ENCODE measurements at places on chromosomes 2 and 18.

DNA sequence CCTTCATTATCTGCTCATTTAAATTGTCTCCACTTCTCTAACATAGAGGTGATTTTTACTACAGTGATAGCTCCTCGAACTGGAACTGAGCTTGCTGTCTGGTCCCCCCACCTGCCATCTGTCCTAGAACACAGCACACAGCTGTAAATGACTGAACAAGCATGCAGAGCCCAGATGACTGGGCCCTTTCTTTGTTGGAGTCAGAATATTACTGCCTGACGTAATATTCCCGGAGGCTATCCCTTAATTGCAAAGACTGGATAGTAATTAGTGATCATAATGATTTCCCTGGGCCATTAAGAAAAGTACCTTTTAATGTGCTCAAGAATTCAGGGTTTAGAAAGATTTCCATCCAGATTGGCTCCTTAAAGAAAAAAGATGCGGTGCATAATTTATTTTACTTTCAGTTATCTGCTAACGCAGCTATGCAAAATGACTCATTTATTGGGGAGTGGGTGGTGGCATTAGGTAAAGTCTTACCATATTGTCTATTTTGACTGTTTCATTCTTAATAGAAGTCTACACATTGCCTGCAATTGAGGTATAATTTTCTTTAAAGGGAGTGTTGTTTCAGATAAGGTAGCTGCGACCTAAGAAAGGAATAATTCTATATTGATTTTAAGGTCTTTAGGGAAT is 84.4 kb downstream of the MAP4K4 start:
- no peak for DNase-seq

DNA sequence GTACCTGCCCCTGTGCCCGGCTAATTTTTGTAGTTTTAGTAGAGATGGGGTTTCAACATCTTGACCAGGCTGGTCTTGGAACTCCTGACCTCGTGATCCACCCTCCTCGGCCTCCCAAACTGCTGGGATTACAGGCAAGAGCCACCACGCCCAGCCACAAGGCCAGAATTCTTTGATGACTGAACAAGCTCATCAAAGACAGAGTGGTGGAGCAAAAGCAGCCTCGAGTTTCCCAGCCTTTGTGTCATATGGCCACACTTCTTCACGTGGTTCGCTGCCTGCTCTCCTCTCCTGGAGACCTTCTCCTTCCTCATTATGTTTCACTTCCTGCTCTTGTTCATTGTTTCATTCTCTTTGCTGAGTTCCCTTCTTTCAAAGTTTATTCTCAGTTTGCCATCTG is 9.9 kb upstream of the NPC1 start:
- DNase-seq, result no peak

- no peak for DNase-seq
Measured at GRCh38 chr18:55833543-55833942, 245.6 kb upstream of the TCF4 start.

DNA sequence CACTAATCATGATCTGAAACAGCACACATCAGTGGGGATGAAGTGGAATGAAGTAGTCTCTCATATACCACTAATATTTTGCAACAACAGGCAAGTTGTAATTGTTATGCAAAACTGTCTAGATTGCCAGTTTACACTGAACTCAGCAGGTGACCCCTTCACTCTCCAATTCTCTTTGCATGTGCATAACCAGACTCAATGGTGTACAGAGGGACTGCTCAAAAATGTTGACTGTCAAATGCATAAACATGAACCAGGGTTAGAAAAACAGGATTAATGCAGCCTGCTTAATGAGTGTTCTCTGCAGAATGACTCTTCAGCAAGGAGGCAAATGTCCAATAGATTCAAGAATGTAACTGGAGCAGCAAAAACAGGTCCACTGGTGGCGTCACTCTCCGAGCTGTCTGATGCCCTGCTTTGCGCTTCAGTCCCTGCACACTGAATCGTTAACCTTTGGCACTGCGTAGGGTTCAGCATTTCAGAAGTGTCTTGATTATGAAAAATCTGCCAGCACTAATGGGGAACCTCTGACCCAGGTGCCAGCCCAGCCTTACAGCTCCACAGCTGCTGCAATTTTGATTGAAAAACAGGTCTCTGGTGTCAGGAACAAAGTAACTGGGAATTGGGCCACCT is 209.3 kb downstream of the TDRD15 start:
- no peak for DNase-seq

GRCh38 chr2:45612285-45612684 is 1.2 kb upstream of the SRBD1 start:
- no peak for DNase-seq

DNA sequence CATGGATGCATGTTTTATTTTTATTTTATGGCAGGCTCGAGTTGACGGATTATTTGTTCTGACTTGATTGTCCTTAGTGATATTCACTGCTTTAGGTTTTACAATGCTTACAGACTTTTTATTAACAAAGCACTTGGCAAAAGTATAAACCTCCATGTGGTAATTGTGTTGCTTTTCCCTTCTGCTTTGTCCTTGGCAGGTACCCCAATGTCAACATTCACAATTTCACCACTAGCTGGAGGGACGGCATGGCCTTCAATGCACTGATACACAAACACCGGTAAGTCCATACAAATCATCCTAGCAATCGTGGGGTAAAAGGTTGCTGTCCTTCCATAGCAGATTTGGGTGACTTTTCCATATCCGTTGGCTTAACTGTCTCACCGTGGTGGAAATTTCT is 106.1 kb upstream of the EML6 start:
- no peak for DNase-seq

DNA sequence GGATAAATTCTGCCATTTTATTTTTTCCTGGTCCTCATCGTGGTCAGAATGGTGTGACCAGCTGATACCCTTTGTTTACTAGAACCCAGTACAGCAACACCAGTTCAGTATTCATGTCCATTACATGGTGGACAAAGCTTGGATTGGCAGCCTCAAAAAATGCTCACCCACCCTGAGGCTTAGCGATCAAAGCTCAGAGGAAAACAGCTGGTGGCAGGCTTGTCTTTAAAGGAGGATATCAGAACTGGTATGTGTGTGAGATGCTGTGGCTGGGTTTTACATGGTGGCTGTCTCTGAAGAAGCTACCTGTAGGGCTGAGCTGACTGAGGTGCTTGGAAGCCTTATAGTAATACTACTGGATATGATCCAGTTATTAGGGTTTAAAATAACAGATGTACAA is 471.1 kb upstream of the MEX3C start:
- DNase-seq, result no peak

DNA sequence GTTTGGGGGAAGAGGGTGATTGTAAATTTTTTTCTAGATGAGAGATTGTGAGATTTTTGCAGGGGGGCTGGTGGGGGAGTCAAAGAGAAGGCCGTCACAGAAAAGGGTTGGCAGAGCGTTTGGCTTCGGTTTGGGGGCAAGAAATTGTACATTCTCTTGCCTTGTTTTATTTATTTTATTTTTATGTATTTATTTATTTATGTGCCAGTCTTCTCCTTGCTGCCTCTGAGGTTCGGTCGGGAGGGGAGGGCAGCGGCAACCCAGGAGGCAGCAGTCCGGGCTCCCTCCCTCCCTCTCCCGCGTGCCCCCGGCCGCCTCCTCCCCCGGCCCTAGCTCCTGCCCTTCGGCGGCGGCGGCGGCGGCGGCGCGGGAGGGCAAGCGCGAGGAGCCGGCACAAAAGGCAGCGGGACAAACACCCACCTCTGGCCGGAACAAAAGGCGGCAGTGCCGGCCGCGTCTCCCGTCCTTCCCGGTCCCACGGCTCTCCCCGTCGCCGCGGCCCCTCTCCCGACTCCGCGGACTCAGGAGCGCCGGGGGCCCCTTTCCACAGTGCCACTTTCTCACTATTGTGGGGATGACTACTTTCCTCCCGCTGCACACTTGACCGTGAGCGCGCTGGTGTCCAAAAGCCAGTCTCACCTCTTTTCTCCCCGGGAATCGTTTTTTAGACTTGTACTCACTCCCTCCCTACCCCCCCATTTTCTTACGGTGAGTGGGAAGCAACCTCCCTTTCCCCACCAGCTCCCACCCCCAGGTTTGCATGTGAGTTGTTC is 1.2 kb downstream of the BCL11A start:
- DNase-seq, result no peak

DNA sequence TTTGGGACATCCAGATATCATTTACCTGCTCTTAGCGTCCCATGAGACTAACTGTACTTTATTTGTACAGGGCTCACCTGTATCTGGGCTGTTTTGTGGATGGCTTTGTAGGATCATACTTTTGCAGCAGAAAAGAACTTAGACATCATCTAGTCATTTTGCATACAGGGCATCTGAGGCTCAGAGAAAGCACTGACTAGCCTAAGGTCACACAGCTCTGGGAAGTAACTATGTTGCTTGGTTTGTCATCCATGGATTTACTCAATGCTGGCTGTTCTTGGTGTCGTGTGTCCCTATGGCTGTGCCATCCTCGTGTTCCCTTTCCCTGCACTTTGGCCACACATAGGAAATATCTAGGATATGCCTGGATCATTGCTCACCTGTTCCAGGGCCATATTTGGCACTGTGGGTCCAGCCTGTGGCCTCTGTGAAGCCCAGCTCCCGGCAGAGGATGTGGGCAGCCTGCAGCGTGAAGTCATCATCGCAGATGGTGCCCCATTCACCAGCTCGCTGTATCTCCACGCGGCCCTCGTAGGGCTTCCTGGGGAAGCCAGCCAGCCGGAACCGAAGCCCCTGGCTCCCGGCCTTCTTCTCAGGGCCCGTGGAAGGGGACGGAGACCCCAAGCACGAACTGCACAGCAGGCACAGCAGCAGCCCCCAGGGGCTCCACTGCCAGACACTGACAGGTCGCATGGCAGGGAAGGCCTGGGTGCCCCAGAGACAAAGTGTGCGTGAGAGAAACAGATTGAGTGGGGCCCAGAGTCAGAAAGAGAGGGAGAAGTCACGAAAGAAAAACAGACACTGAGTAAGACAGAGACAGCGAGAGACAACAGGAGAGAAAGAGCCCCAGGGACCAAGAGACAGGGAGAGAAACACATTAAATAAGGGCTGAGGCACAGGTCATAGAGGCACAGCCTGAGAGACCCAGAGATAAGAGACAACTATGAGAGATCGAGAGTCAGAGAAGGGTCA is 1.5 kb downstream of the LOXL3 start:
- DNase-seq, result no peak

GRCh38 chr2:219573166-219573565 is 1.1 kb downstream of the INHA start:
- no peak for DNase-seq

GRCh38 chr18:2846636-2847316 is at the start of gene EMILIN2:
Gene EMILIN2 (plus strand): TSS chr18:2847006. CDS start chr18:2847189, 183 bp downstream.
- no peak for DNase-seq

- no peak for DNase-seq
Measured at GRCh38 chr2:196511258-196512168, 128.0 kb upstream of the CCDC150 start.

- no peak for DNase-seq
Measured at GRCh38 chr2:177767768-177768167, 304.8 kb downstream of the PDE11A start.

- DNase-seq, result no peak
Measured at GRCh38 chr2:165450156-165450555, 19.3 kb upstream of the CSRNP3 start.

GRCh38 chr2:55771612-55772011 is 78.0 kb upstream of the PNPT1 start:
- no peak for DNase-seq

- DNase-seq, result no peak
Measured at GRCh38 chr2:206424134-206424533, 19.2 kb upstream of the ADAM23 start.

DNA sequence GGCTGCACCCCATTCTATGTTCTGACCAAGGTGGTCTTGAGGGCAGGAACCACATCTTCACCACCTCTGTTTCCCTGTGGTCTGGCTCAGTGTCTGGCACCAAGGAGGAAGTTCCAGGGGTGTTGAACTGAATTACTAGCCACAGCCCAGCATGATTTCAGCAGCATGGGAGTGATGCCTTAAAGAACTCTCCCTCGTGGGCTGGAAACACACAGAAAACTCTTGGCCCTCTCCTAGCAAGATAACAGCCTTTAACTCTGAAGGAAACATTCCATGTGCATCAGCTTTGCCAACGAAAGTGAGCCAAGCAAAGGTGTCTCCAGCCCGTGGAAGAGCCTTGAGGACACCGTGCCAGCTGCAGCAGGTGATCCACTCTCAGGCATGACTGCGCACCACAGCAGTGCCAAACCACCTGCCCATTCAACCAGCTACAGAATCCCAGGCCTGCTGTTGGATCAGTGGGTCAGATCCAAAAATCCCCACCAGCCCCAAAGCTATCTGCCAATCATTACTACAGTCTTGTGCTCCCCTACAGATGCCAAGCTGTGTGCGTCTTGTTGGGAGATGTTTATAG is 124.8 kb downstream of the TTC32 start:
- no peak for DNase-seq

Data from activated CD8-positive, alpha-beta memory T cell treated with anti-CD3 and anti-CD28 coated beads for 4 hours (primary cell).